Cortex of kidney (tissue), 1 donor: ENCODE measurements at places on chromosomes 1 and 21.

GRCh38 chr1:95207223-95207935 is 26.6 kb upstream of the RWDD3 start:
- DNase-seq = no peak

GRCh38 chr1:215568299-215568692 is 1.2 kb downstream of the KCTD3 start:
- DNase-seq = no peak

DNA sequence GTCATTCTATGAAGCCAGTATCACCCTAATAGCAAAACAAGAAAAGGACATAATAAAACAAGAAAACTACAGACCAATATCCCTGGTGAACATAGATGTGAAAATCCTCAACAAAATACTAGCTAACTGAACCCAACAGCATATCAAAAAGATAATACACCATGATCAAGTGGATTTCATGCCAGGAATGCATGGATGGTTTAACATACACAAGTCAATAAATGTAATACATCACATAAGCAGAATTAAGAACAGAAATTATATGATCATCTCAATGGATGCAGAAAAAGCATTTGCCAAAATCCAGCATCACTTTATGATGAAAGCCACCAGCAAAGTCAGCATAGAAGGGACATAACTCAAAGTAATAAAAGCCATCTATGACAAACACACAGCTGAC is 6.5 kb upstream of the PM20D1 start:
- DNase-seq = no peak

- no peak for DNase-seq
Measured at GRCh38 chr1:89499320-89499719, 25.3 kb upstream of the LRRC8B start.

DNA sequence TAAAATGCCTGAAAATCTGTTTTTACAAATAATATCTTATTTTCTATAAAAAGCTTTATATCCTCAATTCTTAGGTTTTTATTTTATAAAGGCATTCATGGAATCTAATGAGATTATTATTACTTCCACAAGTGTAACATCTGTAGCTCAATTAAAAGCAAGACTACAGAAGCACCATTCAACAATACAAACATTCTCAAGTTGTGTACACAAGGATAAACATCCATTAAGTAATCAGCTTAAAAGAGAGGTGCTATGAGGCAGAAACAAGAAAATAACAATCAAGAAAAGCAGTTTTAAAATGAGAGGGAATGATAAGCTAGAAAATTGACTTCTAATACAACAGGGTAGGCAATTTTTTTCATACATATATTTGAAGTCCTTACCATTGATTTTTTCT is 326.1 kb downstream of the MRPL39 start:
- DNase-seq = no peak

GRCh38 chr1:248852481-248853405 is 6.1 kb downstream of the ZNF692 start:
- DNase-seq = no peak

- DNase-seq = no peak
Measured at GRCh38 chr1:195748969-195749368, 859.3 kb downstream of the KCNT2 start.
